Right cardiac atrium (tissue), 5 donors: ENCODE measurements at places on chromosomes 6 and 20. TPM values are rescaled to one million over a fixed set of nuclear protein-coding genes. Genes with fewer than 3 reads are reported as not detected.
A peak's percentile ranks its signal among the peaks of the same experiment; 100 is the strongest.

DNA sequence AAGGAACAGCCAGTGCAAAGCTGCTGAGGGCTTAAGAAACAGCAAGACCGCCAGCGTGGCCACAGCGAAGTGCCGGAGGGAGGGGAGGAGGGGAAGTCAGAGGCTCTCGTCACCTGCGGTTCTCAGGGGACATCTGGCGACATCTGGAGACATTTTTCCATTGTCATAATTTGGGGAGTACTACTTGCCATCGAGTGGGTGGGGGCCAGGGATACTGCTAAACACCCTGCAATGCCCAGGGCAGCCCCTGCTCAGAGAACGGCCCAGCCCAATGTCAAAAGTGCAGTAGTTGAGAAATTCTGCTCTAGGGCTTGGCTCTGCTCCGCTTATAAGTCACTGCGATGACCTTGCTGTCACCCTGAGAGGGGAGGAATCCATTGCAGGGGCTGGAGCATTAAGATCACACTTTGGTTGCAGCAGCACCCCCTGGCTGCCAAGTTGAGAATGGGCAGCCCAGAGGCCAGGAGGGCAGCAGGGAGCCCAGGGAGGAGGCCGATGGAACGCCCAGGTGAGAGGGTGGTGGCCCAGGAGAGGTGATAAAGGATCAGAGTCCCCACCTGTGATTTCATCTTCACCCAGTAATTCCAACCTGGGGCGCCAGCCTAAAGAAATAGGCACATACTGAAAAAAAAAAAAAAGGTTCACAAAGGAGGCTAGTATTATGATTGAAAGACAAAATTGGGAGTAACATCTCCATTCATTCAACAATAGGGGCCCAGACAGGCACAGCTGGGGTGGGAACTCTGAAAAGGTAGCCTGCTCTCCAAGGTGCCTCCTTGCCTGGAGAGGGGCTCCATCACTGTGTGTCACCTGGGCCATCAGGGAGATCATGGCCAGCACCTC is 218.2 kb downstream of the BMP7 start:
- peak; percentile 42 for DNase-seq

GRCh38 chr6:2793534-2794151 is 28.4 kb downstream of the WRNIP1 start:
- peak; percentile 60 for DNase-seq

DNA sequence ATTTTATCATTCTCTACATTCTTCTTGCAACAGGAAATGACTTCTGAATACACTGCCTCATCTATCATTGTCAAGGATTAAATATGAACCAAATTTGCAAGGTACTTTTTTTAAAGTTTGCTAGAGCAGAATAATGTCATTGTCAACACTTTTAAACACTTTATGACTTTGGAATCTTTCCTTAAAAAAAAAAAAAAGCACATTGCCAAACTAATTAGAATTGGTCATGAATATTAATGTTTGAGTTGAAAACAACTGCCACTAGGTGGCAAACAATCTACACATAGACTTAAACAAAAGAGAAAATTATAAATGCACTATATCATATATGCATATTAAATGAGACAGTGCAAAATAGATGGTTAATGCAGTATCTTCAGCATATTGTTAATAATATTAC is 32.5 kb upstream of the TMEM244 start:
- DNase-seq = no peak

GRCh38 chr20:52003415-52003814 is 188.2 kb downstream of the ZFP64 start:
- no peak for DNase-seq

Gene CCN6
- not detected for total RNA-seq

Gene FNDC1
- total RNA-seq = 0.36 TPM

DNA sequence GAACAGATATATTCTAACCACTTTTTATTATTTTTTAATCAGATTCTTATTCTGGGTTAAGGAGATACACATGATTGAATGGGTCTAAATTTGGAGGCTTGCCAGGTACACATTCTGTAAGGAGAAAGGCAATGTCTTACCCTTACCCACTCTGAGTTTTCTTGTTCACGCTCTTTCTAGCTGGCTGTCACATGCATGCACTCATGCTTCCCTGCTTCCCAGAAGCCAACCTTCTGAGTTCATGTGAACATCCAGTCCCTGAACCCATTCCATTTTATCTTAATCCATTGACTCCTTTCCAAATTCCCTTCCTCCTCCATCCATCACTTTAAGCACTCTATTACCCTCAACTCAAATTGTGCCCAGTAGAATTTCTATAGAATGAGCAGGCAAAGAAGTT is 17.5 kb upstream of the MOCS1 start:
- DNase-seq = no peak

DNA sequence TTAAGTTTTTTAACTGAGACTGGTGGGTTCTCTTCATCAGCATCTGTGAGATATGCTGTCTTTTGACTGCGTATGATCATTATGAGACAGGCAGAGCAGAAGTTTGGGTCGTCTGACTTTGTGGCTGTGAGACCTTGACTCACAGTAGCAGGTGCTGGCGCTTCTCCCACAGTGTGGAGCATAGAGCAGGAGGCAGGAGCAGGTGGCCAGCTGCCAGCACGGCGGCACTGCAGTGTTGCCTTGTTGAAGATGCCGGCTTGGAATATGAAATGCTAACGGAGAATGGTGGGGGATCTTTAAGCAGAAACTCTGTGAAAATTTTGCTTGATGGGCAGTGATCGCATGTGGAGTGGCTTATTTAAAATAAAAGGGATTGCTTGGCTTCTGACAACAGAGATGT is 105.0 kb downstream of the TIAM2 start:
- peak; percentile 76 for DNase-seq
